T-helper 17 cell (primary cell): ENCODE measurements at places on chromosomes 1 and 21. TPM values are rescaled to one million over a fixed set of nuclear protein-coding genes. Genes with fewer than 3 reads are reported as not detected.

- DNase-seq = peak; percentile 27
- peaks cover 5% of the 10 kb centered on the region for H3K36me3 ChIP-seq
- H3K27ac ChIP-seq = no peak overlapping the region
- no peak overlapping the region for H3K4me3 ChIP-seq
- H3K27me3 ChIP-seq = no peaks in the 10 kb centered on the region
Observed at GRCh38 chr1:214331827-214332423, 51.0 kb downstream of the SMYD2 start.

FBLIM1 gene
- total RNA-seq = 0.21 TPM

GRCh38 chr1:157326173-157326859 lies 188.1 kb upstream of the ETV3 start:
- peaks cover 22% of the 10 kb centered on the region for H3K27me3 ChIP-seq
- H3K36me3 ChIP-seq = no peaks in the 10 kb centered on the region
- DNase-seq = no peak
- no peaks in the 10 kb centered on the region for H3K4me1 ChIP-seq
- no peak overlapping the region for H3K4me3 ChIP-seq

GRCh38 chr1:162983671-162984425 lies 85.3 kb upstream of the RGS4 start:
- no peaks in the 10 kb centered on the region for H3K36me3 ChIP-seq
- H3K27me3 ChIP-seq = peaks cover 45% of the 10 kb centered on the region
- no peak for DNase-seq
- H3K27ac ChIP-seq = no peak overlapping the region
- no peaks in the 10 kb centered on the region for H3K4me1 ChIP-seq
- H3K4me3 ChIP-seq = no peak overlapping the region

SIM2 gene
- total RNA-seq = not detected
